CD4-positive, alpha-beta T cell treated with Interferon alpha-2 for 1 hour (primary cell): ENCODE measurements at places on chromosomes 16 and 17.

DNA sequence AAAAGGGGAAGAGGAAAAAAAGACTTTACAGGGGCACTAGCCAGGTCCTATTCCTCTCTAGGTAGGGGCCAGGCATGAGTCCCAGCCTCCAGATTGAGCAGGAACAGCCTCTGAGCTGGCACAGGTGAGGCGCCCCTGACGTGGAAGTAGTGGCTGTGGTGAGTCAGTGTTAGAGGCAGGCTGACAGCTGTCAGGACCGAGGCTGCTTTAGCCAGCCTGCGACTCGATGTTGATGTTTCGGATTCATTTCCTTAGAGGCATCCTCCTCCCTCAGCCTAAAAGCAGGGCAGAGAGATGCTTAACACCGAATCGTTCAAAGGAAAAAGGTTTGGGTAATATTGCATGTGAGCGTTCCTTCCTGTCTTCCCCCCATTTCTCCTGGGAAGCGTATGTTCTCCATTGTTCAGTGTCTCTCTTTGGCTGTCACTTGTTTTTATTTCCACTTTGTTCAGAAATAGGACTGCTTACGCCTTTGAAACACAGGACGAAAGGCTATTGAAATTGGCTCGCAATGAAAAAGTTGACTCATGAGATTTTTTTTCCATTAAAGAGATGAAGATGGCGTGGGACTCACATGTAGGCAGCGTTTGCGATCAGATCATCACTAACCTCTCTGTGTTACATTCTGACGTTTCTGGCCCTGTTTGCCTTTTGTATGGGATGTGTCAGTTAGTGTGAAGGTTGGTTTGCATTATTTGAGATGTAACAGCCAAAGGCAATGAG, 1.3 kb downstream of the KIAA0513 start:
- DNase-seq: peak; percentile 77

- DNase-seq: no peak
Observed at GRCh38 chr17:66779237-66779606, 55.7 kb upstream of the CACNG5 start.

DNA sequence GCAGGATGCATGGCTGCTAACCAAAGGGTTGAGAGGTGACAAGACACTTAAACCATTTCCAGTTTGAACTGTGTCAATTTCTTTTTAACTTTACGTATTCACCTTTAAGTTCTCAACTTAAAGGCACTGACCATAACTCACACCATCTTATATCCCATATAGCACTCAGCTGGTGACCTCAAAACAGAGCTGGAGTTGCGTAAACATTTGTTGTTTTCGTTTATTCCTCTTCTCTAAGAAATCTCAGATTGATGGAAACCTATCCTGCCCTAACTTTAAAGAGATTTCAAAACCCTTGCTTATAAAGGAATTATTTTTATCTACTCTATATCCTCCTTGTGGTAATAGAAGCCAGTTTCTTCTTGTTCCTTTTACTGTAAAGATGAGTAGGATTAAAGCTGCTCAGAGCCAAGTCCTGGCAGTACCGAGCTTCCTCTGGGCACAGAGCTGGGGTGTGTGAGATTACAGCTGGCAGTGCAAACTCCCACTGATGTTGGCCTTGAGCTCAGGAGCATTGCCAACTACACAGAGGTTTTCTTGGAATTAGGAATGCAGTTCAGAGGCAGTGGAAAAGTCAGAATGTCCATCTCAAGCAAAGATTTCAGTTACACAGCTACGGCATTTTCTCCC, 1.3 kb downstream of the KCTD2 start:
- no peak for DNase-seq

GRCh38 chr16:1744338-1744840, 27.0 kb downstream of the NME3 start:
- no peak for DNase-seq

DNA sequence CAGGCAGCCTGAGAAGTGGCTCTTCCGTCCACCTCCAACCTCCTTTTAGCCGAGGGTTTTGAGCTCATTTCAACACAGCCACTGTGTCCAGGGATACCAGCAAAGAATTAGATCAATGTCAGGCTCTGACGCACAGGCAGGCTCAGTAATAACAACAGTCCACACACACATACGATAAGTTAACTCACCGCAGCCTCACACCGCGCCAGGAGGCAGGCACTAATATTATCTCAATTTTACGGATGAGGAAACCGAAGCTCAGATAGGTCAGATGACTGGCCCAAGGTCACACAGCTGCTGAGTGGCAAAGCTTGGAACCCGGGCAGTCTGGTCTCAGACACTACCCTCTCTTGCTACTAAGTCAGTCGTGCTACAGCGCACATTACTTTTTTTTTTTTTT, 22.9 kb downstream of the ABR start:
- DNase-seq: no peak

GRCh38 chr16:53041320-53042051, 11.2 kb downstream of the CHD9NB start:
- no peak for DNase-seq

DNA sequence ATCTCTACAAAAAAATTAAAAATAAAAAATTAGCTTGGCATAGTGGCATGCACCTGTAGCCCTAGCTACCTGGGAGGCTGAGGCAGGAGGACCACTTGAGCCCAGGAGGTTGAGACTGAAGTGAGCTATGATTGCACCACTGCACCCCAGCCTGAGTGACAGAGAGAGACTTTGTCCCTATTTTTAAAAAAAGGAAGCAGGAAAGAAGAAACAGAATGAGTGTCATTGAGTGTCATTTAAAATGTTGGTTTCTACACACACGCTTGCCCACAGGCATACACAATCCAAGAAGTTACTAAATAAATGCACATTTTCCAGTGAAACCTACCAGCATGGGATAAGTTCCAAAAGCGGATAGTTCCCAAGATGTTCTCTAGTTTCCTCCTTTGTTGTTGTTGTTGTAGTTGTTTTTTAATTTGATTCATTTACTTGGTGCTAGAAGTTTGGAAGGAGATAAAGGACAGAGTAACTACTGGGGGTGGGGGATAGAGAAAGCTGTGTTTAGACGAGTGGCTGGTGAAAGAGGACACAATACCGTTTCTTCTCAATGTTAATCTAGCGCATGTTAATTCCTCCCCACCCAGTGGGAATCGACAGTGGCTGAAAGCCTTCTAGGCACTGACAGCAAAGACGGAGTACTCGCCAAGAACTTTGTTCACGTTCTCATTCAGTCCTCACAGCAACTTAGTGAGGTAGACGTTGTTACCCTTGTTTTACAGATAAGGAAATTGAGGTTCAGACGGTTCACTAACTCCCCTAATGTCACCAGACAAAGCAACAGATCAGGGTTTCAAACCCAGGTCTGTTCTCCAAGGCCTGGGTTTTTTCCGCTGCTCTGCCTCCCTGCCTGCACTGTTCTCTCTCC, 17.3 kb downstream of the MRPS23 start:
- no peak for DNase-seq

DNA sequence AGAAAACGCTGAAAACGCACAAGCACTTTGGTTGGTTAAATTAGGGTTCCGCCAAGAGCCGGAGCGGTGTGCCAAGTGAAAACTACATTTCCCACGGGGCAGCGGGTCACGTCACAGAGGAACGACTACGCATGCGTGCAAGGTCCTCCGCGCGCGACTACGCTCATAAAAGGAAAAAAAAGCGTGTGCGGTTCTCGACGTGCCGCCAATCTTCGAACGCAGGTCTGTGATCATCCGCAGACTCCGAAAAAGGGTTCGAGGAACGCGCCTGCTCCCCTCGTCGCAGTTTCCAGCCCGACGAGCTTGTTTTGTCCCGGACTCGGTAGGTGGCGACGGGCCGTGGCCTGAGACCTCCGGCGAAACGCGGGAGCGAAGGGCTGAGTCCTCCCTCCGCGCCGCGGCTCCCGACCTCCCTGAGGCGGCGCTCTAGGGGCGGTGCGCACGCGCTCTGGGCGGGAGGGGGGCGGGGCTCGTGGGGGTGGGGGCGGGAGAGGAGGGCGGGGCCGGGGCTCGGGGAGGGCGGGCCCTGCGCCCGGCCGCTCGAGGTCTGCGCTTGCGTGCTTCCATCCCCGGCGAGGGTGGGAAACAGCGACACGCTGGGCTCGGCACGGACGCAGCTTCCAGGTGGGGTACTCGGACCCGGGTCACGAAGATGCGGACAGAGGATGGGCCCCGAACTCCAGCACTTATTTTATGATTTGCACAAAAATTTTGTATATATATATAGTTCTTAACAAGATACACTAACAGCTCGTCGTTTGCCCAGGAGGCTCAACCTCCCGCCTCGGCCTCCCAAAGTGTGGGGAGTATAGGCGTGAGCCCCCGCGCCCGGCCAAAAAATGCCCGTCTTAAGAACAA, at the start of gene SGF29:
TSS of gene SGF29 (plus strand) at position 145 of the 858 bp plus-strand sequence. CDS start 27,150 bp downstream, outside the sequence.
- DNase-seq: peak; percentile 95

DNA sequence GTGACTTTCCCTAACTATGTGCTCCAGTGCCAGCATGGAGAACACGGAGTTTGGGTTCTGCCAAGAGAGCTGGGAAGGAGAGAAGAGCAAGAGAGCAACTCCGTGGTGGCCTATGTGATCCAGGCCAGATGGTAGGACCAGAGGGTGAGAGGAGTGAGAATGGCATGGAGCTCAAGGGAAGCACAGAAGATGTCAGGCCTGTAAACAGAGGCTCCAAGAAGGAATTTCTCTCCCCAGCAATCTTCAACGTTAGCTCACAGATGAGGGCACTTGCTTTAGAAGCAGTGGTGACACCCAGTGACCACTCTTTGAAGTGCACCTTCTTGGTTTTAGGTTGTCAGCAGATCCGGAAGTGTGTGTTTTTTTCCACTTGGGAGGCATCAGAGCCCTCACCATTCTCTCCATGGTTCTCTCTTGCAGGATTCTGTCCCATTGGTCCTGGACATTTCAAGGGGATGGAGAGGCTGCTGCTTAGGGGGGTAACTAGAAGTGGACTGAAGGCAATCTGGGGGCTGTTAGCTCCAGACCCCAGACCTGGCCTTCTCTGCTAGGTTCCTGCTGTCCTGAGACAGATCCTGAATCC, 18.1 kb upstream of the TMEM98 start:
- peak; percentile 57 for DNase-seq

- peak; percentile 34 for DNase-seq
Observed at GRCh38 chr17:40922239-40922638, 15.2 kb downstream of the KRT23 start.

DNA sequence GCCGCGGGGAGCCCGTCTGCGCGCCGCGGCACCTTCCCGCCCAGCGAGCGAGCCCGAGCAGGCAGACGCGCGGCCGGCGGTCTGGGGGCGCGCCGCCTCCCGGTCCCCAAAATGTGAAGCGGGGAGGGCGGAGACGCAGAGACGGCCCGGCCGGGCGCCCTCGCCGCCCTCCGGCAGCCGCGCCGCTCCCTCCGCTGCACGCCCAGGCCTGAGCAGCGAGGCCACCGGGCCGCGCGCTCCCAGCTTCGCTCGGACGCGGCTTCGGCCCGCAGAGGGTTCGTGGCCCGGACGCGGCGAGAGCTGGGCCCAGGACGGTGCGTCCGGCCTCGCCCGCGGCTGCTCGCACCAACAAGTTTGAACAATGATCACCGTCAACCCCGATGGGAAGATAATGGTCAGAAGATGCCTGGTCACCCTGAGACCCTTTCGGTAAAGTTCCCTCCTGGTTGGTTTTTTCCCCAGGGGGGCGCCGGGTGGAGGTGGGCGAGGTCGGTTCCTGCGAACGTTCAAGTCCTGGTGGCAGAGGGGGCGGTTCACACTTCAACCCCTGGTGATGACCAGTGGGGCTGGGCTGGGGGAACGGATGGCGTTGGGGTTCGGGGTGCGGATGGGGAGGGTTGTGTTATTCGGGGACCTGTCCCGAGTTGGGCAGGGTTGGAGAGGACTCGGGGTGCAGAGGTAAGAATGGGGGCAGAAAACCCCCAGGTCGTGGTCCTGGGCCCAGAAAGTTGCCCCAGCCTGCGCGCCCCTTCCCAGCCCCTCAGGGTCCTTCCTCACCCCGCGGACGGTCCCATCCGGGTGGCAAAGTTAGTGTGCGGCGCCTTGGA, 678 bp downstream of the MGAT5B start:
- no peak for DNase-seq

GRCh38 chr16:77585379-77586251, 136.7 kb upstream of the NUDT7 start:
- DNase-seq: no peak

DNA sequence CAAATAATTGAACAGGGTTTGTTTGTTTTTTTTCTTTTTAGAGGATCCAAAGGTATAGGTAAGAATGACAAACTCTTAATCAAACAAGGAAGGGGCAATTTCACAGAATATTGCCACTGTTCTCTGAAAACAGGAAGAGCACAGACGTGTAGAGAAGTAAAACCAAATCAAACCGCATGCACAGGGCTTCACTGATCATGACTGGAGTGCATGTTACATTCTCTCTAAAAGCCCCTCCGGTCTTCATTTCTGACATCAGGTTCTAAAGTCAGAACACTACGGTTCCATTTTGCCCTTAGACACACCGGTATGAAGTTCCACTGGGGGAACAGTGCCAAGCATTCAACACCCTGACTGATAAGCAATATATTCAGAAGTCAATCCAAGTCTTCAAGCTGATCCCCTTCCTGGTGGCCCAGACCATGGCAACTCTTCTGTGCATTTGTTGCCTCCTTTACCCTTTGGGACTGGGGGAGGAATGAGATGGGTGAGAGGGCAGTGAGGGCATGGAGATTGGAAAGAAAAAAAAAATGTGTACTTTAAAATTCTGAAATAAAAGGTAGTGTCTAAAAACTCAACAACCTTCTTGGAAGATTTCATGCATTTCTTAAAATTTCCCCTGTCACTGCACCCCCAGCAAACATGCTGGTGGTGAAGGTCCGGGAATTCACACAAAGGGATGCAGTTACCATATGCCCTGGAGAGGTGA, 1.4 kb downstream of the MMD start:
- peak; percentile 81 for DNase-seq

DNA sequence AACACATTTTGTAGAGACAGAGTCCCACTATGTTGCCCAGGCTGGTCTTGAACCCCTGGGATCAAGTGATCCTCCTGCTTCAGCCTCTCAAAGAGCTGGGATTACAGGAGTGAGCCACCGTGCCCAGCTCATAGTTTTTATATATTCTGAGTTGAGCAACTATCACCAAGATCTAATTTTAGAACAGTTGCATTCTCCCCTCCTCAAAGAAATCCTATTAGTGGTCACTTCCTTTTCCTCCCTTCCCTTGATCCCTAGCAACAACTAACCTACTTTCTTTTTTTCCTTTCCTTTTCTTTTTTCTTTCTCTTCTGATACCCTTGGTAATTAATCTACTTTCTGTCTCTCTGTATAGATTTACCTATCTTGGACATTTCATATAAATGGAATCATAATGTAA, 61.5 kb upstream of the B4GALNT2 start:
- no peak for DNase-seq

DNA sequence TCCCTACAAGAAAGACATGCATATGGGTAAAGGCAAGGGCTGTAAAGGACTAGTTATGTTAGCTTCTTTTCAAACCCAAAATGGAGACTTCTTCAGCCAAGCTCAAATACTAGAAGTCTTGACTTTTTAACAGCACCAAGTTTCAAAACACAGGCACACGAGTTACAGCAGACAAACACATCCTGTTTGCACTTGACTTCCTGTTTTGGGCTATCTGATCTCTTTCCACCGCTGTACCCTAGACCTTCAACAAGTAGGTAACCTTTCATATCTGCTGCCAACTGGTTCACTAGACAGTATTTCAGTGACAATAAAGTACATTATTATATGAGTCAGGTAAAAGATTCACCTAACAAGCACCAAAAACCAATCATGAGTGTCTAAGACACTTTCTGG, 12.3 kb downstream of the RFFL start:
- peak; percentile 59 for DNase-seq

GRCh38 chr17:68600067-68600930, 868 bp downstream of the FAM20A start:
- DNase-seq: no peak

- DNase-seq: peak; percentile 73
Observed at GRCh38 chr17:29615048-29615385, 7.7 kb downstream of the CORO6 start.

GRCh38 chr17:72812823-72813222, 279.7 kb downstream of the SLC39A11 start:
- DNase-seq: no peak
